Heart right ventricle (tissue), 16 donors: ENCODE measurements at places on chromosomes 11 and 22.

DNA sequence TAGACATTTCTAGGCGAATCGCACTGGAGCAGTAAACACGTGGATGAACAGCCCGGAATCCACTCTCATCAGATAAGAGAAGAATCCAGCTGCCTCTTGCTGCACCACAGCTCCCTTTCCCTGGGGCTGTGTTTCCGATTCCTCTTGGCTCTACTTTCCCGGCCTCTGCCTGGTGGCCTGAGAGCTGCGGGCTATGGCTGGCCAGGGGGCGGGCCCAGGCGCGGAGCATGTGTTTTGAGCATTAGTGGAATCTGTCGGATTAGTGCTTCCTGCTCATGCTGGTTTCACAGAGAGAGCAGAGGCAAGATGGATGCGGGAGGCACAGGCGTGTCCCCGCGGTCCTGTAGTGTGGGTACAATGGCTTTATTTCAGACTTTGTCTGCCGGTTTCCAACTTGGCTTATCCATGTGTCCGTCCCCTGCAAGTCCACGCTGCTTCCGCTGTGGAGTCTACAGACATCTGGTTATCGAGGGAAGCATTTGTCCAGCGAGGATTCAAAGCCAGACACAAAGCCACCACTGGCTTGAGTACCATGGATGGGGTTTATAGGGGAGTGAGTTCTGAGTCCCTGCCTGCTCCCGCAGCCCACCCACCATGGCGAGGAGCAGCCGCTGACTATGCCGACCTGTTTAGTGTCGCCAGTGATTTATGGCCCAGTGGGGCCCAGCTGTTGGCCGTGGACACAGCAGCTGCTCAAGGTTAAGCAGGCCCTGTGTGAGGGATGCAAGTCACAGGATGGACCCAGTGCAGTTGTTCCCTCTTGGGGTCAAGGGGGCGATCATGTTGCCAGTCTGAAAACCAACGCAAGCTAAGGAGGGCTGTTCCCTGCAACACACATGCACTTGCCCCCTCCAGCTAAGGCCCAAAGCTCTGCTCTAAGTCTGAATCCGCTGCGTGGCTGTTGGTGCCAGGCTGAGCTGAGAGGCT, 43.3 kb upstream of the EP300 start:
- peak; percentile 76 for DNase-seq

DNA sequence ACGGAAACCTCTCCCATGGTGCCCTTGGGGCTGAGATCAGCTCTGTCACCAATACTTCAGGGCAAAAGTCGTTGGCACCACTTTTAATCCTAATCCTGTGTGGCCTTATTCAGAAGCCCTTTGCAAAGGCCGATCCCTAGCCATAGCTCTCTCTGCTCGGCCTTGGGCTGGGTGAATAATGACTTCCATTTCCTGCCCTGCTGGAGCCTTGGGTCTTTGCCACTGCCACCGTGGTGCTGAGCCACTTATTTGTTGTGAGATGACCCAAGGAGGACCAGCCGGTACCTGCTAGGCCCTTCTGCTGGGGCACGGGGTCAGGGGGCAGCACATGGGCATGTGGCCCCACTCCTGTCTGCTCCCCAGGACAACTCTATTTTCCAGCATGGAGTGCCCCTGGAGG, 188.2 kb downstream of the ST3GAL4 start:
- no peak for DNase-seq

DNA sequence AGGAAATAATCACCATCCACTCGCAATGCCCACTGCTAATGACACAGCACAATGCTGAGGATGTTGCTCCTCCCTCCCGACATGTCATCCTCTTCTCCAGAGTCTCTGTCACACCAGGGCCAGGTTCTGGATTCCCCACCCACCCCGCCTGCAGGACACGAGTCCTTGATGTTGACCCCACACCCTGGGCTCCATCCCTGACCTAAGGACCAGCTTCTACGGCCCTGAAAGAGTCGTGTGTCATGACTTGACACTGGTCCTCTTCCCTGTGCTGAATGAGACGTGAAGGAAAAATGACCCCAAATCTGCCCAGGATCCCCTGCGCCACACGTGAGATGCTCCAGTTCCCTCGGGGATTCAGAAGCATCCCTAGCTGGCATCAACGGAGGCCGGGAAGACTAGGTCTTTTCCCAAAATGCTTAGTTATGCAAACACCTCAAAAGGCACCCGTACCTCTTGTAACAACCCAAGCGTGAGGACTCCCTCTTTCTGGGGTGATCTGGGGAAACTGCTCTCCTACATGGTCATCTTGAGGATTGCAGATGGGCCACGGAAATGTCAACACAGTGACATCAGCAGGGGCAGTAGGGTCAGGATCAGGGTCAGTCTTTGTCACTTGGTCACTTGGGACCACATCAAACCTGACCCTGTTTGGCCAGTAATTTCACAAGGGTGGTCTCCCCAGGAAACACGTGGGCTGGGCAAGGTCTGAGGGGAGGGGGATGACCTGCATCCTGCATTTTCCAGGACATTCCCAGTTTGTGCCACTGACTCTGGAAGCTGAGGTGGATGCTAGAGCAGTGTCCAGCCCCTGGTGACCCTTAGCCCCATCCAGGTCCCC, 42.0 kb downstream of the IGLL5 start:
- no peak for DNase-seq

GRCh38 chr11:12091956-12092558, 18.3 kb upstream of the MICAL2 start:
- DNase-seq: no peak

DNA sequence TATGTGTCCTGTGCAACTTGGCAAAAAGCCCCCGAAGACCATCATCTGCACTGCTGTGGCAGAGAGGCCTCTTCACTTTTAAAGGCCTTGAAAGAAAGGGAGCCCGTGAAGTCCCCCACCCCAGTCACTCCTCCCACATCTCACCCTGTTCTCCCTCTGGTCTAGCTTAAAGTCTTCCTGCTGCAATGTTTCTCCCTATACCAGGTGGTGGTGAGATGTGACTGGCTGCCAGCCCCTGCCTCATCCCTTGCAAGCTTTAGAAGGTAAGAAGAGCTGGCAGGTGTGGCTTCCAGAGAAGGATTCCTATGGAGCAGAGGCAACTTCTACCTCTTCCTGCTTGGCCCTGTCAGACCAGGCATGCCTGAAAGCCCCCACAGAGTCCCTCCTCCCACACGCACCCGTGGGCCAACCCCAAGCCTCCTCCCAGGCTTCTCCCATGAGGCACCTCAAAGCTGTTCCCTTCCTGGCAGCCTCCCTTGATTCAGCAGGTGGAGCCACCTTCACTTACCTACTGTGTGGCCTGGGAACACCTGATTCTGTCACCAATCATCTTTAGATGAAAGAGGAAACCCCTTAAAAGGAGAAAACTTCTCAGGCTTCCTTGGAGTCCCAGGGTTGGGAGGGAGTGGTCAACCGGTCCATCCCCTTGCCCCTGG, 4.0 kb upstream of the TRIM29 start:
- no peak for DNase-seq

DNA sequence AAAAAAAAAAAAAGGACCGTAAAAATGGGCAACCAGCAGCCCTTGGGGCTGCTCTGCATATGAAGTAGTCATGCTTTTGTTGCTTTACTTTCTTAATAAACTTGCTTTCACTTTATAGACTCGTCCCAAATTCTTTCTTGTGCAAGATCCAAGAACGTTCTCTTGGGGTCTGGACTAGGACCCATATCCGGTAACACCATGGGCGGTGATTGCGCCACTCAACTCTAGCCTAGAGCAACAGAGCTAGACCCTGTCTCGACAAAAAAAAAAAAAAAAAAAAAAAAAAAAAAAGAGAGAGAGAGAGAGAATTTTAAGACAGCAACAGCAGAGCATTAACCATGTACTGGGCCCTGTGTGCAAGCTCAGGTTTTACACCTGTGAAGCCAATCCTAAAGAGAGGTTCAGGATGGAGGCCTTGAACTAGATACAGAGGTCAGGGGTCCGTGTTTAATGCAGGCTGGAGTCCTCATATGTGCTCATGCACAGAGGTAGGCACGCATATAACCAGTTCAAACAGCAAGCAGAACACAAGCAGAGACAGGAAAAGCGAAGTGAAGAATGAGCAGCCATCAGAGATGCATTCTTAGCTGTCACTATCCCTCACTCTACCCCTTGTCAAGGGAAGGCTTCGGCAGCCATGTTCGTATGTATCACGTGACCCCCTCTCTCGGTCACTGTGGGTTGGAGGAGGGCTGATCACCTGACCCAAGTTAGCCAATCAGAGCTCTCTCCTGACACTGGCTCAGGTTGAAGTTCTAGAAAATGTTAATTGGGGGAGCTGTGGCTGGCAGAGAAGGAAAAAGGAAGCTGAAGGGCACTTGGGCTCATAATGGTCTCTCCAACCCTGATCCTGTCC, 16.7 kb upstream of the SYT12 start:
- DNase-seq: peak; percentile 39

- DNase-seq: no peak
These were observed 37.7 kb downstream of the DDI1 start for GRCh38 chr11:104073950-104074705.

GRCh38 chr11:64870176-64870892, 8.1 kb downstream of the EHD1 start:
- peak; percentile 69 for DNase-seq

DNA sequence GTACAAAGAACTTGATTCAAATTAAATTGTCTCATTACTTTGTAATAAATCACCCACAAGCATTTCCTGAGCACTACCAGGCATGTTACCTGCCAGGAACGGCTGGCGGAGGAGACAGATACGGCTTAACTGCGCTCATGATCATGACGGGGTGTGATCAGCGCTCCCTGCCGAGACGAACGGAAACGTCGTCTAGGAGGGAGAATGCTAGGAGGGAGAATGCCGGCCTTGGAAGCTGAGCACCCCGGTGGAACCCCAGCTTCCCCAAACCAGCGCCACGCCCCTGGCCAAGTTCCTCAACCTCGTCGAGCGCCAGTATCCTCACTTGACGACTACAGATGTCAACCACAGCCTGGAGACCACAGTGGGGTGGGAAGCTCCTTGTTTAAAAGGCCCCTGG, 272.8 kb downstream of the CTTN start:
- DNase-seq: no peak

- no peak for DNase-seq
These were observed 55.0 kb upstream of the ZC3H12C start for GRCh38 chr11:110038201-110038600.

GRCh38 chr22:42931421-42932196, 74.5 kb upstream of the ARFGAP3 start:
- DNase-seq: no peak

DNA sequence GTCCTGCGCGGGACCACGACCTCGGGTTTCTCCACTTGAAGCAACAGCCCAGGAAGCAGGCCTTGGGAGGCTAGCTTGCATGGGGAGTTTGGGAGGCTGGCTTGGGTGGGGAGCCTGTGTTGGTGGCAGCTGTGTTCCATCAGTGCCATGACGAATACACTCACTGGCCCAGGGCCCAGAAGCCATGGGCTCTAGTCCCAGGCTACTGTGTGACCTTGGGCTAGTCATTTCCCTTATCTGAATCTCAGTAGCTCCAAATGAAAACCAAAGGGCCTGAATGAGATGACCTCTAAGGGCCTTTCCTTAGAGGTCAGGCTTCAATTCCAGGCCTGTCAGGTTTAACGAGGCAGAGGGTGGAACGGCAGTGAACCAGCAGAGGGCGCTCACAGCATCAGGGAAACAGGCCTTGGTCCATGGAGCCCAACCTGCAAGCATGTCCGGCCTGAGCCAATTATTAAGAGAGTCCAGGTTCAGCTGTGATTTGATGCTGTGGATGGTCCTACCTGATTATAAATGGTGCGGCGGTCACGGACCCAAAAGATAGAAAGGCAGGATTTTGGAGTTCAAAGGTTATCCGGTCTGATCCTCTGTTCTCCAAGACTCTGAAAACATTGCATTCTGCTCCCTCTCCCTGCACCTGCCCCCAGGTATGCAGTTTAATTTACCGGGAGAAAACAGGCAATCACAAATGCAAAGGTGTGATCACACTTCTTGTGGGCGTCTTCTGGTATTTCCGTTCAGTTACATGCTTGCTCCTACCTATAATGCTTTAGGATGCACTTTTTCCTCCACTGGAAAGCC, 15.9 kb downstream of the PTPN5 start:
- peak; percentile 52 for DNase-seq
